ENCODE measurements at places on chromosomes 1 and 21.

DNA sequence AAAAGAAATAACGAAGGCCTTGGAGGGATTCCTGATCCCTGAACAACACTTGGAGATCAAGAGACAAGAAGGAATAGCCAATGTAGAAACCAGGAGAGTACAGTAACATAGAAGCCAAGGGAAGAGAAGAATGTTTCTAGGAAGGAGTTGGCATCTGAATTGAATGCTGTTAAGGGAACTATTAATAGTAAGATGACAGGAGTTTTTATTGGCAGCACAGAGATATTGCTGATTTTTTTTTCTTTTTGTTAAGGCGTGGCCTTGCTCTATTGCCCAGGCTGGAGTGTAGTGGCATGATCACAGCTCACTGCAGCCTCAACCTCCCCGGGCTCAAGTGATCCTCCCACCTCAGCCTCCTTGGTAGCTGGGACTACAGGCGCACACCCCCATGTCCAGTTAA is 9.6 kb upstream of the SFT2D2 start:
- DNase-seq, result no peak

- DNase-seq, result peak; percentile 77
These were observed 151.7 kb downstream of the NR5A2 start for GRCh38 chr1:200179126-200179780.

DNA sequence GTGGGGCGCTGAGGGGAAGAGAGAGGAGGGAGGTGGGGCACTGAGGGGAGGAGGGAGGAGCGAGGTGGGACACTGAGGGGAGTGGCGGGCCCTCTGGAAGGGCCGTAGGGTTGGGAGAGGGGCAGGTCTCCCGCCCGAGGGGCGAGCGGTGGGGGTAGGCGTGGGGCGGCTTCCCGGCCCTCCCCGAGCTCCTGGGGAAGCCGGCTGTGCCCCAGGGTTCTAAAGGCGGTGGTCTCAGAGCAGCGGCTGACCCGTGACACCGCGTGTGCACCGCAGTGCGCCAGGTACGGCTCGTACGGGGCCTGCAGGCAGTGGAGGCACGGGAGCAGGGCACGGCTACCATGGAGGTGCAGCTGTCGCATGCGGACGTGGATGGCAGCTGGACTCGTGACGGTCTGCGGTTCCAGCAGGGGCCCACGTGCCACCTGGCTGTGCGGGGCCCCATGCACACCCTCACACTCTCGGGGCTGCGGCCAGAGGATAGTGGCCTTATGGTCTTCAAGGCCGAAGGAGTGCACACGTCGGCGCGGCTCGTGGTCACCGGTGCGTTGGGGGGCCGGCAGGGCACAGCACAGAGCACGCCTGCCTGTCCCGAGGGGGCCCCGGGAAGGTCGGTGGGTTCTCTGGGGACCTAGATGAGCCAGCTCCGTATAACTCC is 68.5 kb downstream of the OBSCN start:
- peak; percentile 22 for DNase-seq

DNA sequence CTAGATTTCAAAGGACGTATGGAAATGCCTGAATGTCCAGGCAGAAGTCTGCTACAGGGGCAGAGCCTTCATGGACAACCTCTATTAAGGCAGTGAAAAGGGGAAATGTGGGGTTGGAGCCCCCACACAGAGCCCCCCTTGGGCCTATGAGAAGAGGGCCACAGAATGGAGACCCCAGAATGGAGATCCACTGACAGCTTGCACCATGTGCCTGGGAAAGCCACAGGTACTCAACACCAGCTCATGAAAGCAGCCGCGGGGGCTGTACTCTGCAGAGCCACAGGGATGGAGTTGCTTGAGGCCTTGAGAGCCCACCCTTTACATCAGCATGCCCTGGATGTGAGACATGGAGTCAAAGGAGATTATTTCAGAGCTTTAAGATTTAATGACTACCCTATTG is 108.7 kb downstream of the DMRTB1 start:
- no peak for DNase-seq

DNA sequence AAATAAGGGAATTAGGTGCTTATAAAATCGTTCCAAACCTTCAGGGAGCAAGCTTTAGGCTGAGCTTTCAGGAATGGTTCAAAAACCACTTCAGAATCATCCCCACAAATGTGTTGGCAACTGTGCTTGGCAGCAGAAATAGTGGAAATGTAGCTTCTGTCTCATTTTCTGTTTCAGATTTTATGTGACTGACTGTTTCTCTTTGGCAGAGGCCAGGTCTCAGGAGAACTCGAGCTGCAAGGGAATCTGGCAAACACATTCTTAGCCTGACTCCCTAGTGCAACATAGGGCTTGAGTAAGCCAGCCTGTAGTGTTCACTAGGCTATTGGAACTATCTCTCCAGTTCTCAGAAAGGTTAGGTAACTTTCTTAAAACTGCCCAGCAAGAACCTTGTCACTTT is 128.6 kb downstream of the PLA2G4A start:
- peak; percentile 39 for DNase-seq

DNA sequence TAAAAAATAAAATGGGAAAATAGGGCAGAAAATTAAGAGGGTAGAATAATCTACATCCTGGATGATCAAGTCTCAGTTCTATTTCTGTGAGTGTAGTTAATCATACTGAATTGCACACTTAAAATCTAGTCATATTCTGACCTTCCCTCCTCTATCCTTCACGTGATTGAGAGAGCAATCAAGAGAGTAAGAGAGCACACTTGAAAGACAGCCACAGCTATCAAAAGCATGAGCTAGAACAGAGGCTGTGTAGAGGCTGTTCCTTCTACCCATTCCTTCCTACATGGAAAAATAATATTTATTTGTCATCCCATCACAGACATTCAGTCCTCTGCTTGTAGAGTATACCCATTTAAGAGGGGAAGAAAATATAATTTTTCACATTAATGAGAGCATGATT is 52.4 kb downstream of the PHC2 start:
- DNase-seq, result no peak

- DNase-seq, result peak; percentile 95
These were observed 28.3 kb upstream of the RAB3GAP2 start for GRCh38 chr1:220300442-220301121.

- DNase-seq, result peak; percentile 62
These were observed 1.1 kb upstream of the RCAN3 start for GRCh38 chr1:24501371-24502064.

DNA sequence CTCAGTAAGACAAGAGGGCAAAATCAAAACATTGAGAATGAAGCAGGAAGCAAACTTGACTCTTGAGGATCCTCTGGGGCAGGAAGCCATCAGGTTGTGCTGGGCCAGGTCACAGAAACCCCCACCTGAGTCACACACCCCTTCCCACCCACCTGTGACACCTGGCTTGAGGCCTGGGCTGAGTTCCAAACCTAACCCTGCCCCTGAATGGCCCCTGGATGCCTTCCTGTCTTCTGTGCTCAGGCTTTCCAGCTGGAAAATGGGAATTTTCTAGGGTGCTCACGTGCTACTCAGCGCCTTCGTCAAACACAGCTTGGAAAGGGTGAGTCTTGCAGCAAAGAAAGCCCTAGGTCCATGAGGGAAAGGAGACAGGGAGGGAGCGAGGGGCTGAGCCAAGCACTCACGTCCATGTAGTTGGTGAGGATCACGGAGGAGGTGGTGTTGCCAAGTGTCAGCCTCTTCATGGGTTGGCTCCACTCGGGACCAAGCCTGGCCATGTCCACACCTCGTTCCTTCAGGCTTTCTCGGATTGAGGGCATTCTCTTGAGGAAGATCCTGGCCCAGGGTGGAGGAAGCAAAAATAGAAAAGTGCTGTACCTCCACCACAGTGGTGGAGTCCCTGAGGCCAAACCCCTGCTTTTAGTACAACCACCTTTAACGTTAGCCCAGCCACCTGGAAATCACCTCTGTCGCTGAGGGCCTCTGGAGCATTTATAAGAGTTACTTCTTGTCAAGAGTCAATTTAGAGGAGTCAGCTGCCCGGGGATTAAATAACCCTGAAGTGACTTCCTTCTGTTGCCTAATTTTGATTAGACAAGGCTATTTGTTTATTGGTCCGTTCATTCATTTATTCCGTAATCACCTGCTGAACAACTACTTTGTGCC is 4.3 kb downstream of the REN start:
- DNase-seq, result no peak

GRCh38 chr1:66652556-66652955 is 99.7 kb upstream of the DYNLT5 start:
- DNase-seq, result peak; percentile 40

DNA sequence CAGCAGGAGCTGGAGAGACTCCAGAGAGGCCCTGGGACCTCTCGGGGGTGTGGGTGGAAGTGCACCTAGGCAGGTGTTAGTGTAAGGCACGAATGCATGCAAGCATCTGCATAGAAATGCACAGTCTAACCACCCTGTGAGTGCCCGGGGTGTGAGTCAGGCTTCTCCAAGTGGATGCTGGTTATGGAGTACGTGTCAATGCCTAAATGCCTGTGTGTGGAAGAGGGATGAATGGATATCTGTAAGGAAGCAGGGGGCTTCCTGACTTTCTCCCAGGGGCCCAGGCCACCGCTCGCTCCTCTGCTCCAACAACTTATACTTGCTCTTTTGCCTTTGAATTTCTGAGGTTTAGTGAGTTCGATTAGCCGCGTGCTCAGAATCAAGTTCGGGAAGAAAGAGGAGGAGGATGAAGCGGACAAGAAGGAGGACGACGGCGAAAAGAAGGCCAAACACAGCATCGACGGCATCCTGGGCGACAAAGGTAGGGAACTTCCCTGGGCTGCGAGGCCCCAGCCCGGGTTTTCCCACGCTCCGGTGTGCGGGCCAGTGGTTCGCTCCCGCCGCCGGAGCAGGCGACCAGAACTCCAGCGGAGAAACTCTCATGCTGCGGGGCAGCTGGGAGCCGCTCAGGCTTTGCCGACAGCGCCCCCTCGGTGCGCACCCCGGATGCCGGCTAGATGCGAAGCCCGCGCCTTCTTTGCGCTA is 5.4 kb downstream of the PAX7 start:
- peak; percentile 44 for DNase-seq

DNA sequence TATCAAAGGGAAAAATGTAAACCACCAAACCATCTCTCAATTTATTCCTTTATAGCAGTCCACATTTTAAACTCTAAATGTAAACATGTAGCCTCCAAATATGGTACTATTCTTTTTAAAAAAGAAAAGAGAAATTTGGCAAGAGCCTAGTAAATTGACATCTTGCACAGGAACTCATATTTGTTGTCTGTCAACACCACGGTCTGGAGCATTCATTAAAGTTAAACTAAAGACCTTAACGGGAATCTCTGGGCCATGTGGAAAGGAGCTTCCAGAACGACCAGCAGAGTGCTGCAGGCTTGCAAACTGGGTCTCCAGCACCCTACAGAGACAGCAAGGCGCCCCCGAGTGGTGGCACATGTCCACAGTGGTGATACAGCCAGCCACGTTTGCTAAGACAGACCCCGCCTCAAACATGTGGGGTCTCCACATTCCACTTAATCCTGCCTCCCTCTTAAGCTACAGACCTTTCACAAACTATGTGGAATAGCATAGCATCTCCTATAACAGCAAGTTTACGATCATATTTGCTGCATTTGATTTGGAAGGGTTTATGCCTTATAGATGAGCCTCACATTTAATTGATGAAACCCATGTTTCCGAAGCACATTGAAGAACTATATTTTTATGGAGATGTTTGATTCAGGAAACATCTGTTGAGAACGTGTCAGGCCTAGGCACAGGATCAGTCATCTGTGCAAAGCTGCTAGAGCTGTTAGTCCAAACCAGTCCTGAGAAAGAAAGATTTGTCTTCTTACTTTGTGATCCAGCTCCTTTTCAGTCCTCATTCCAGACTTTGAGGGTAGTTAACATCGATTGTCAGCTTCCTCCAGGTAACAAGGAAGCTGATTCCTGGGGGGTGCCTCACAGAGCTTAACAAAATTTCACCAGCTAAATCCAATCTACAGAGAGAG is 96.4 kb upstream of the BACE2 start:
- no peak for DNase-seq

- DNase-seq, result no peak
These were observed 137.3 kb upstream of the USH2A start for GRCh38 chr1:216560527-216560926.

GRCh38 chr21:42075686-42076471 is 4.8 kb downstream of the UMODL1 start:
- no peak for DNase-seq

GRCh38 chr1:226029093-226029496 is 30.0 kb upstream of the SDE2 start:
- DNase-seq, result no peak

- DNase-seq, result peak; percentile 84
These were observed 110.2 kb upstream of the FGGY start for GRCh38 chr1:59186656-59187055.

GRCh38 chr21:21971384-21971783 is 973.2 kb downstream of the NCAM2 start:
- DNase-seq, result no peak

DNA sequence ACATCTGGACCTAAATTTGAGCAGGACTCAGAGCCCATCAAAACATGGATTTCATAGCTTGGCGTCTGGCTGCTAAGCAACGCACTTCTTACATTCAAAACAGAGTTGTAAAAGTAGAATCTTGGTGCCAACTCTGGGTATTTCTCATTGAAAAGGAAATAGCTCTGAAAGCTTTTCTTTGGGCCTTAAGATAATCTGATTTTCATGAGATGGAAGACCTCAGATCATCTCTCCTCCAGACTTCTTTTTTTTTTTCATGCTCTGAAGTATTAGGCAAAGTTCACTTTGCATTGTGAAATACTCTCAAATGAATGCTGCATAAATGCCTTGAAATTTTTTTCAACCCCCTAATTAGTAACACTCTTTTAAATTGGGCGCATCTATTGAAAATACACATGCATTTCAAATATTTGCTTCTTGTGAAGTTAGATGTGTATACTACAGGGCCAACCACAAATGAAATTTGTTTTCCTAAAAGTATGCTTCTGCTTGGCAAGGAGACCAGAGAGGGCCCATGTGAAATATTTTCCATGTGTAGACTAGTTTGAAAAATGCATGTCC is 4.2 kb downstream of the ADAMTS5 start:
- peak; percentile 63 for DNase-seq

DNA sequence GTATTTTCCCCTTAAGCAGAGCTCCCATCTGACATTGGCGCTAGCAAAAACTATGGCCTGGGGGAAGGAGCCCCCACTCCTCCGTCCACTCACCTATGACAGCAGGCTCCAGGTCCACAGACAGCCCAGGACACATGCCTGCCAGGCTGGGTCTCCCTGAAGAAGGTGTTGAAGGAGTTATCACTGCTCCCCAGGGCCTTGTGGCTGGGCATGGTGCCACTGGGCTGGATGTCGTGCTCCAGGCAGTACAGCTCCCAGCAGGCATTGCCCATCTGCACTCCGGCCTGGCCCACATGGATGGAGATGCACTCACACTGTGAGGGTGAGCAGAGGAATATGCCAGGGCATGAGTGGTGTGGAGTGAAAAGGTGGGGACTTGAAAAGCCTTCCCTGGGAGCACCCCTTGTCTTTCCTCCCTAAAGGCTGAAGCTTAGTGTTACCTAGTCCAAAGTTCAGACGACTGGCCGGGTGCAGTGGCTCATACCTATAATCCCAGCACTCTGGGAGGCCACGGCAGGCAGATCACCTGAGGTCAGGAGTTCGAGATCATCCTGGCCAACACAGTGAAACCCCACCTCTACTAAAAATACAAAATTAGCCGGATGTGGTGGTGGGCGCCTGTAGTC is 30.0 kb downstream of the RABIF start:
- peak; percentile 15 for DNase-seq
